ENCODE measurements at places on chromosomes 4 and X.
A peak's percentile ranks its signal among the peaks of the same experiment; 100 is the strongest.

- no peak for DNase-seq
Observed at GRCh38 chrX:14051416-14051815, 21.7 kb upstream of the GEMIN8 start.

DNA sequence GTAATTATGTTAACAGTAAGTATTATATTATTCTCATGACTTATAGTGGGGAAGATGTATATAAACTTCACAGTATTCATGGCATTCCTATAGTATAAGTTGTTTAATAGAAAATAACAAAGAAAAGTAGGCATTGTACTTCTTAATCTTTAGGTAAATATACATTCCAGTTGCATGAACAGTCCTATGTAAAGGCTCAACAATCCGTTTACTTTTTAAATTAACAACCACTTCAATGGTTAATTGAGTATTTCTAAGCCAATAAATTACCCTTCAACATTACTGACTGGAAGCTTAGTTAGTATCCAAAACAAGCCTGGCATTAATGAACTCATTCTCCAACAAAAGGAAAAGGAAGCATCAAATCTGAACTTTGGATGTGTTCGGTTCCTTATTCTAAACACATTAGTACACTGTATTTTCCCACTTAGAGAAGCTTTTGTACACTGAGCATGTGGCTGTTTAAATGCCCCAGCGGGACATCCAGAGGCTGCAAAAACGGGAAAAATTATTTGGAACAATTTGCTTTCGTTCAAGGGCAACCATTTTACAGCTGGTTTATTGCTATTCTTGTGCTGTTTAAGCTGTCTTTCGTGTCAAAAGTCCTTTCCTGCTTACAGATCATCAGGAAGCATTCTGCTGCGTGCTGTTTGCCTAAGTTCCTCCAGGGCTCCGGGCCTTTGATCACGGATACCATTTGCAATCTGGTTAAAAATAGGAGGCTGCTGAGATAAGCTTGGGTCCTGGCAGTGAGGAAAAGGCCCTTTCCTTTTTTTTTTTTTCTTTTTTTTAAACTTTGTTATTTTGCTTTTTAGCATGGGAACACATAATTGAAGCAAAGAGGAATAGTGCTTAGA is 460.3 kb downstream of the SPRY1 start:
- peak; percentile 31 for DNase-seq

- no peak for DNase-seq
Observed at GRCh38 chrX:129144172-129145038, 378.9 kb downstream of the SMARCA1 start.

GRCh38 chr4:16725252-16725651 is 173.2 kb downstream of the LDB2 start:
- DNase-seq: no peak

DNA sequence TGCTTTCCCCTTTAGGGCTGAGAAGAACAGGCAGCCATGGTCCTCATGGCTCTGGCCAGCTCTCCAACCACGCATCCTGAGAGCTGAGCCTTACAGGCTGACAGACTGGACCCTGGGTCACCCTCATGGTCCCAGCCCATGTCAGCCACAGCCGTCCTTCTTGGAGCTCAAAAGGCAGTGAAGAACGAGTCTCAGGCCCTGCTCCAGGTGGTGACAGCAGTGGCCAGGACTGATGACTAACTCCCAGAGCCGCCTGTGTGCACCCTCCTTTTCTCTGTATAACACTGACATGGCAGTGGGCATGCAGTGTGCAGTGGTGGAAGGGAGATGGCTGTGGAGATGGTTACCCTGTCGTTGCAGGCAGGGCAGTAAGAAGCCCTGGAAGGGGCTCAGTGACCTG is 10.3 kb upstream of the DUSP9 start:
- no peak for DNase-seq

DNA sequence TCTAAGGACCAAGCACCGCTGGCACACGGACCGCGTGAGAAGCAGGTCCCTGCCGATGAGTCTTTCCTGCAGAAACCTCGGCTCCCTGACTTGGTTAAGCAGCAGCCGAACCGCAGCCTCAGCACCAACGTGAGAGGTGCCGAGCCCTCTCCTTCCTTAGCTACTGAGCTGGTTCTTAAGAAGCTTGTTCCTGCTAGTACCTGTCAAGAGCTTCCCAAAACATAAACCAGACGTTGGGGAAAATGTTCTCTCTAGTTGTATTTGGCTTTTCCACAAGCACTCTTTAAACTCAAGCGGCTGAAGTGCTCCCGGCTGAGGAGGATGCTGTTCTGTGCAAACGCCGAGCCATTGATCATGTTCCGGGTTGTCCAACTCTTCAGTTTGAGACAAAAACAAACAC is 29.3 kb upstream of the TLR3 start:
- DNase-seq: peak; percentile 22

GRCh38 chrX:1325515-1326116 is 11.0 kb upstream of the IL3RA start:
- DNase-seq: no peak

GRCh38 chr4:187732524-187732923 is 263.0 kb upstream of the ZFP42 start:
- DNase-seq: peak; percentile 2

DNA sequence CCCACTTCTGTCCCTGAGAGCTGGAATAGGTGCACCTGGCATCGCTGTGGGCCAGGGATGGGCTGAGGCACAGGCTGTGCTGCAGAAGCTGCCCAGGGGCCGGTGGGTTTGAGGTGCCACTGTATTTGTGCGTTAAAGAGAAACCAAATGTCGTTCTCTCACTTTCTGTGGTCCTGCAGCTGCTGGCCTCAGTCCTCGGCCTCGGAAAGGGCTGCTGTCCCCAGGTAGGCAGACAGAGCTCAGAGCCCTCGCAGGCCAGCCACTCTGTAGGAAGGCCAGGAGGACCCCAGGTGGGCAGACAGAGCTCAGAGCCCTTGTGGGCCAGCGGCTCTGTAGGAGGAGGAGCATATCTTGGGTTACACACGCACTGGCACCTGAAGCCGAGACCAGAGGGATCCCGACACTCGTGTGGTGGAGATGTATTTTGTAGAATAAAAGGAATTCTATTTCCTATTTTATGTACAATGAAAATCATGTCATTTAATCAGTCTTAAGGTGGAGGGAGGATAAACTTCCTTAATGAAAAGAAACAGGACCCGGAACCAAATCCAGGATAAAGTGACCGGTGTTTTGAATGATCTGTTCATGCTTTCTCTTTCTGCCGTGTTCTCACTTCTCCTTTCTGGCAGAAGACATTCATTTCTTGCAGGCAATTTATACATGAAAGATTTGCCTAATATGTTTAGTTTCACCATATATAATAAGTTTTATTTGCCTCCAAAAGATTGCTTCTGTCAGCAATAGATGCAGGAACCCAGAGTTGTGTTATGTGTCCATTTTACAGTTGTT is 54.4 kb upstream of the HGFAC start:
- DNase-seq: peak; percentile 31

- no peak for DNase-seq
Observed at GRCh38 chr4:106864231-106864630, 171.9 kb downstream of the DKK2 start.

- DNase-seq: peak; percentile 58
Observed at GRCh38 chrX:10636337-10636736, 16.0 kb upstream of the MID1 start.

GRCh38 chr4:97150966-97151365 is 992.3 kb downstream of the STPG2 start:
- peak; percentile 11 for DNase-seq

DNA sequence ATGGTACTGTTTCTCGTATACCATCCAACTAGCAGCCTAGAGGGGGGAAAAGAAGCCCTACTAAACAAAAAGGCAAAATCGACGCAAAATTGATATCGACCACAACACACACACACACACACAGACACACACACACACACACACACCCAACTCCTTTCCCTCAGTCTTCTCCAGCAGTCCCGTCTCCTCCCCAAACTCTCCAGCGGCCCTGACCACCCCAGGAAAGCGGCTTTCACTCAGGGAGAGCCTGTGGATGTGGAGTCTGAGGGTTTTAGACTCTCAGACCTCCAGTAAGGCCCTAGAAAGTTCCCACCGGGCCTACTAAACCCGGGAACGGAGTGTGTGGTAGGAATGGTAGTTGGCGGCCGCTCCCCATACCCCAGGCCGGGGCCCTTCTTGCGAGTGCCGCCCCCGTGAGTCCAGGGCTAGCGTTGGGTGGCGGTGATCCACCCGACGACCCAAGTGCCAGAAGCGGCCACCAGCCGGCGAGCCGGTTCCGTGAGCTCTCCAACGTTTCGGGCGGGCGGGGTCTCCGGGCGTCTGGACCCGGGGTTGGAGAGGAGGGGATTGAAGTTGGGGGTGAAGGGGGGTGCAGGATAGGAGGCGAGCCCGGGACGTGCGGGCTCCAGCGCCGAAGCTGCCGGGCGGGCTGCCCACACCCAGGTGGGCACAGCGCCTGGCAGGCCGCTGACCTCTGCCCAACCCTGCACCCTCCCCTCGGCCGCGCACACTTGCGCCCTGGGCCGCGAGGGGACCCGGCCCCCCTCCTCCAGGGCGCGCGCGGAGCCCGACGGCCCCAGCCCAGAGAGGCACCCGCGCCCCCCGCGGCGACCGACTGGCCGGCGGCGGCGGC is 13.7 kb downstream of the ARX start:
- DNase-seq: no peak

DNA sequence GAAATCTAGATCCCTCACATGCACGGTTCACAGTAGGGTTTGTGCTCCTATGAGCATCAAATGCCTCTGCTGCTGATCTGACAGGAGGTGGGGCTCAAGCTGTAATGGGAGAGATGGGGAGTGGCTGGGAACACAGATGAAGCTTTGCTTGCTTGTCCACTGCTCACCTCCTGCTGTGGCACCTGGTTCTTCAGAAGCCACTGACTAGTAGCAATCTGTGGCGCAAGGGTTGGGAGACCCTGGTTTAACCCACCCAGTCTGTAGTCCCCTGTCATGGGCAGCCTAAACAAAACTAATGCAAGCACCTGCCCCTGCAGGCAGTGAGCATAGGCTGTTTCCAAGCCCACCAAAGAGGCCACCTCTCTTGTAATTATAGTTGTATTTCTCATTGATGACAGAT is 116.6 kb downstream of the SHOX start:
- DNase-seq: no peak

- no peak for DNase-seq
Observed at GRCh38 chr4:12499693-12500092, 984.4 kb downstream of the RAB28 start.

- DNase-seq: no peak
Observed at GRCh38 chr4:4418676-4419390, 31.9 kb downstream of the NSG1 start.

DNA sequence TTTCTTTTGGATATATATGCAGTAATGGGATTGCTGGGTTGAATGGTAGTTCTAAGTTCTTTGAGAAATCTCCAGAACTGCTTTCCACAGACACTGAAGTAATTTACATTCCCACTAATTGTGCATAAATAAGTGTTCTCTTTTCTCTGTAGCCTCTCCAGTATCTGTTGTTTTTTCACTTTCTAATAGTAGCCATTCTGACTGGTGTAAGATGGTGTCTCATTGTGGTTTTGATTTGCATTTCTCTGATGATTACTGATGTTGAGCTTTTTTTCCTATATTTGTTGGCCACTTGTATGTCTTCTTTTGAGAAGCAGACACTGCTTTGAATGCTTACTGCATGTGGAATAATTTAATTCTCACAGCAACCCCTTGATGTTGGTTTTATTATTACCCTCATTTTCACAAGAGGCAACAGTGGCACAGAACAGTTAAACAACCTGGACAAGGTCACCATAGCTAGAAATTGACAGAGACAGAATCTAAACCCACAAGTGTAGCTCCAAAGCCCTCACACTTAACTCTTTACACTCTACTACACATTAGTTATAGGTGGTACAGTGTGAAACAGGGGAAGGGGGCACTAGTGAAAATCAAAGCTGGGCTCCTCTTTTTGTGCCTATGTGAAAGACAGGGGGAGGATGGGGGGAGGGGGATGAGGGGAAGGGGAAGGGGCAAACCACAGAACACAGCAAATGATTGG is 96.1 kb downstream of the REELD1 start:
- no peak for DNase-seq
